Adipose tissue (tissue), 3 donors: ENCODE measurements at places on chromosomes 13 and 19. TPM values are rescaled to one million over a fixed set of nuclear protein-coding genes. Genes with fewer than 3 reads are reported as not detected.

ZNF682 gene
- polyA plus RNA-seq, result 2.1 TPM

PSG2 gene
- not detected for polyA plus RNA-seq

FARSA gene
- 47.6 TPM for polyA plus RNA-seq

FUT3 gene
- polyA plus RNA-seq, result 2.6 TPM

U2AF2 gene
- polyA plus RNA-seq, result 54.3 TPM

LYL1 gene
- polyA plus RNA-seq, result 10.3 TPM

TMEM161A gene
- 21.8 TPM for polyA plus RNA-seq

KLK2 gene
- polyA plus RNA-seq, result 0.03 TPM

CD33 gene
- 1.5 TPM for polyA plus RNA-seq

TMPRSS9 gene
- polyA plus RNA-seq, result 0.75 TPM

DAND5 gene
- polyA plus RNA-seq, result 0.05 TPM

FCER2 gene
- polyA plus RNA-seq, result 0.39 TPM

NEK3 gene
- 32.2 TPM for polyA plus RNA-seq

NOTCH3 gene
- 6.7 TPM for polyA plus RNA-seq

KCTD12 gene
- 67.1 TPM for polyA plus RNA-seq

PLPPR3 gene
- polyA plus RNA-seq, result 0.02 TPM

MBD3L3 gene
- not detected for polyA plus RNA-seq

LRRC63 gene
- 0.04 TPM for polyA plus RNA-seq

TMEM238 gene
- polyA plus RNA-seq, result 0.16 TPM

RFPL4A gene
- polyA plus RNA-seq, result not detected

RNF225 gene
- polyA plus RNA-seq, result not detected

NDUFA13 gene
- 404 TPM for polyA plus RNA-seq

ZNF709 gene
- polyA plus RNA-seq, result 0.49 TPM

ZNF728 gene
- 0.49 TPM for polyA plus RNA-seq

STAP2 gene
- 15.5 TPM for polyA plus RNA-seq

CYP4F12 gene
- 9.1 TPM for polyA plus RNA-seq

ZNF442 gene
- polyA plus RNA-seq, result 1.3 TPM

MRPS12 gene
- 45.3 TPM for polyA plus RNA-seq

PSG4 gene
- polyA plus RNA-seq, result not detected

KASH5 gene
- polyA plus RNA-seq, result not detected

KANK3 gene
- 31.9 TPM for polyA plus RNA-seq

NANOS2 gene
- polyA plus RNA-seq, result not detected

PSG7 gene
- not detected for polyA plus RNA-seq

TLE5 gene
- polyA plus RNA-seq, result 554 TPM

SYNE4 gene
- 4.0 TPM for polyA plus RNA-seq

RASIP1 gene
- polyA plus RNA-seq, result 58.3 TPM
